ENCODE measurements at places on chromosomes 5 and 9.

DNA sequence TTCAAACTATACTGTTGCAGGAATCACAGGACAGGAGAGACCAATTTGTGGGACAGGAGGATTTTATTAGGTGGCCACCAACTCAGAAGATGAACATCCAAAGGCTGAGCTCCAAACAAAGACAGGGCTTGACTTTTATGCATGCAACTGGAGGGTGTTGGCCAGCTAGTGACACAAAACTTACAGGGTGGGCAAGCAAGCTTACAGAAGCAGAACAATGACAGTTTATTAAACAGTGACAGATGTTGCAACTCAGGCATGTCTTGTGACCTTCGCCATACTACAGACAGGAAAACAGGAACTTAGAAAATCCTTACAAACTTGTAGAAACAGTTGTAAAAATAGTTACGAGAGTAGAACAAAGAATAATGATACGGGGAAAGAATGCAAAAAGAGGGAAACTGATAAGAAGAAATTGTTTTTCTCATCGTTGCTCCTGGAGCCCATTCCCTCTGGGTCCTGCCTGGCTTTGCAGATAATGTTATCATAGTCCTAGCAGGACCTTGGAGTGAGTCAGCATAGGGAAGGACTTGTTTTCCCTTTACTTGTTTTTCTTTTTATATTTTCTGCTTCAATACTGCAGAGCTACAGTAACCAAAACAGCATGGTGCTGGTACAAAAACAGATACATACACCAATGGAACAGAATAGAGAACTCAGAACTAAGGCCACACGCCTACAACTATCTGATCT lies 2083.0 kb upstream of the ACO1 start:
- no peak for DNase-seq

DNA sequence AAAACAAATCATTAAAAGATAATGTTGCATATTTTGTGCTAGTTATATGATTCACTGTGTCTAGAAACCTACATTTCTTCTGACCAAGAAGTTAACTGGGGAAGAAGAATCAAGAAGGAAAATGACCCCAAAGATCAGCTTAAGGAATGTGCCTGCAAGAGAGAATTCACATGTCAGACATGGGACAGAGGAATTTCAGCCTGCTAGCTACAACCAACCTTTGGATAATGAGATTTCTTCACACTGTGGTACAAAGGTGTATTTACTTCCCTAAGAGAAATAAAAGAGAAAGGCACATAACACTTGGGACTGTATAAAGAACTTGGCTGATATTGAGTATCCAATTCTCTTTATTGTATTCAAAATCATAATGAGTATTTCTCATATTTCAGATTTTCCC lies 39.6 kb upstream of the ELL2 start:
- no peak for DNase-seq

- no peak for DNase-seq
These were observed 379.8 kb downstream of the SPOCK1 start for GRCh38 chr5:137119321-137119720.

GRCh38 chr5:67350618-67351201 lies 154.1 kb upstream of the CD180 start:
- DNase-seq: peak; percentile 50

- DNase-seq: no peak
These were observed 78.2 kb downstream of the LURAP1L start for GRCh38 chr9:12853051-12853450.

- DNase-seq: no peak
These were observed 68.2 kb downstream of the NR2F1-AS1 start for GRCh38 chr5:93512799-93513198.

DNA sequence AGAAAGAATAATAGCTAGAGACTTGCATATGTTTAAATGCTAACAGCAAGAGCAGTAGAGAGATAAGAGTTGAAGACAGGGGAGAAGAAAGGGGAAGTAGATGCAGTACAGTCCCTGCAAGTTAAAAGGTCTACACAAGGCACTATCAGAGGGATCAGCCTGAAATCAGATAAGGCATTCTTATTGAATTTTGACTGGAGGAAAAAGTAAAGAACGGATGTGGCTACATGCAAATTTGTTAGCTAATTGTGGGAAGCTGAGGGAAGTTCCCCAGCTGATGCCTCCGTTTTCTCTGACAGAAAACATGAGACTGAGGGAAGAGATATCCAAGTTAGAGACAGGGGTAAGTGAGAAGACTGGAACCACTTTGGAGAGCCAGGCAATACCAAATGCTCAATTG lies 12.9 kb upstream of the RHOBTB3 start:
- DNase-seq: no peak

DNA sequence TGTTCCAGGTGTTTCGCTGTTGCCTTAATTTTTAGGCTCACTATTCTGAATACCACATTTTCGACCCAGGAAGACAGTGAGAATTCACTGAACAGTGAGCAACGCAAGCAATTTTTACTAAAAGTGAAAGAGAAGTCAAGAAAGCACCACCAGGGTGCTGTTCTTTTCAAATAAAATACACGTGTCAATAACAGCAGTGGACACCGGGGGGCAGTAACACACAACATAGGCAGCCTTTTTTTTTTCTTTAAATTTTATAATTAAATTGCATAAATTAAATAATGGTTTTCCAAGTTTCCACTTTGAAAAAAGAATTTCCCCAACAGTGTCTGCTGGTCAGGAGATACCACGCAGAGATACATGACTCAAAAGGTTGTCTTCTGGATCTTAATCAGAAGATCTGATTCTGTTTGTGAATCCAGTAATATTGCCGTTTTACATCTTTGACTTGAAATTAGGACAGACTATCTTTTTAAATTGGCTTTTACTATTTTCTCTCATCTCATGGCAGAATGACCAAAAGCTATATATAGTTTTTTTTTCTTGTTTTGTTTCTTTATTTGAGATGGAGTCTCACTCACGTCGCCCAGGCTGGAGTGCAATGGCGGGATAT lies 47.1 kb upstream of the SH3GL2 start:
- peak; percentile 78 for DNase-seq

All from NCI-H146 (cell line).